ENCODE measurements at places on chromosomes 16 and 17.

GRCh38 chr16:87100306-87101058 is 216.7 kb downstream of the C16orf95 start:
- DNase-seq: no peak

DNA sequence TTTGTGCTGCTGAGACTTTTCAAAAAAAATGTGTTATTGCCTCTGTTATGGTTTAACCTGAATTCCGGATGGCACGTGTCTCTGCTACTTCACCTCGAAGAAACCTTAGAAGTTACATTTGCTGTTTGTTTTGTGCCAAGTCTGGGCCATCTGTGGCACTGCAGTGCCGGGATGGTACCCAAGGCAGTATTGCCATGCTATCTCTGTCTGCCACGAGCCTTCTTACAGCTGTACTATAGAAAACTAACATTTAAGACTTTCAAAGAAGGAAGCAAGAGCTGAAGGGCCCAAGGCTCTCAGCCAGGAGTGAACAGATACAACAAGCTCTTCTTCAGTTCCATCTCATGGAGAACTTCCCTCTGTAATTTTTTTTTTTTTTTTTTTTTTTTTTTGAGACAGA is 73.7 kb upstream of the NOL11 start:
- no peak for DNase-seq

DNA sequence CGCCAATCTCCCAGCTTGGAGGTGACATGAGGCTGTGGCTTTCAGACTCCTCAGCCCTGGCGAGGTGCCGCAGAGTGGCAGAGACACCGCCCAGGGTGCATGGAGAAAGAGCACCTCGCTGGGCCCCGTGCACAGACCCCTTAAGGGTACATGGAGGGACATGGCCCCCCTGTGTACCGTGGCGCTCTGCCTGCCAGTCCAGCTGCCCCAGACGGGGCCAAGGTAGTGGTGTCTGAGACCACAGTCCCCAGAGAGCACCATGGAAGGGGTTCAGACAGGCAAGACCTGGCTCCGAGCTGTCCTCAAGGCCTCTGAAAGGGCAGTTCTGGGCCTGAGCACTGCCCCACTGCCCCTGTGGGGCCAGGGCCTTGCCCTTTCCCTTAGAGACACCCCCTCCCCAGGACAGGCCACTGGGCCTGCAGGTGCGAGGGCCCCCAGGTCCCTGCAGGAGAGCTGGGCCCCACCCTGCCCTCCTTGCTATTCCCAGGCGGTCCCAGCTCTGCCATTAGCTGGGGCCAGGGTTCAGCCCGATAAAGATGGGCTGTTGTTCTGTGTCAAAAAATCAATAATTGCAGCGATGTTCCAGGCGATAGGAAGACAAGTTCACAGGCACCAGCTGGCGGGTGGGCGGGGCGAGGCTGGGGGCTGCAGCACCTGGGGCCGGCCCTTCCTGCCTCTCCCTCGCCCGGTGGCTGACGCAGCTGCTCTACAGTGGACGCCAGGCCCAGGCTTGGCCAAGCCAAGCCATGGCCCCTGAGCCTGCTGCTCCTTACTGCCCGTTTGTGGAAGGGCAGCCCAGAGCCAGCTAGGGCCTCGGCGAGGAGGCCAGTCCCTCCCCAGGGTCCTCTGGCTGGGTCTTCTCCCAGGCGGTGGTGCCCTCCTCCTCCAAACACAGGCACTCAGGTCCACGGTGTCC is 51.7 kb downstream of the ZFPM1 start:
- no peak for DNase-seq

DNA sequence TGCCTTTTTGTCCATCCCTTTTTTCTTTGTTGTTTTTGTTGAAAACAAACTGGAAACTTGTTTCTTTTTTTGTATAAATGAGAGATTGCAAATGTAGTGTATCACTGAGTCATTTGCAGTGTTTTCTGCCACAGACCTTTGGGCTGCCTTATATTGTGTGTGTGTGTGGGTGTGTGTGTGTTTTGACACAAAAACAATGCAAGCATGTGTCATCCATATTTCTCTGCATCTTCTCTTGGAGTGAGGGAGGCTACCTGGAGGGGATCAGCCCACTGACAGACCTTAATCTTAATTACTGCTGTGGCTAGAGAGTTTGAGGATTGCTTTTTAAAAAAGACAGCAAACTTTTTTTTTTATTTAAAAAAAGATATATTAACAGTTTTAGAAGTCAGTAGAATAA is 4.9 kb downstream of the SOX9 start:
- DNase-seq: no peak

All from AG10803 (cell line).